ENCODE measurements at places on chromosomes 3 and 15.
A peak's percentile ranks its signal among the peaks of the same experiment; 100 is the strongest.

- DNase-seq = no peak
These were observed 376.3 kb upstream of the ARHGEF26 start for GRCh38 chr3:153744889-153745288.

DNA sequence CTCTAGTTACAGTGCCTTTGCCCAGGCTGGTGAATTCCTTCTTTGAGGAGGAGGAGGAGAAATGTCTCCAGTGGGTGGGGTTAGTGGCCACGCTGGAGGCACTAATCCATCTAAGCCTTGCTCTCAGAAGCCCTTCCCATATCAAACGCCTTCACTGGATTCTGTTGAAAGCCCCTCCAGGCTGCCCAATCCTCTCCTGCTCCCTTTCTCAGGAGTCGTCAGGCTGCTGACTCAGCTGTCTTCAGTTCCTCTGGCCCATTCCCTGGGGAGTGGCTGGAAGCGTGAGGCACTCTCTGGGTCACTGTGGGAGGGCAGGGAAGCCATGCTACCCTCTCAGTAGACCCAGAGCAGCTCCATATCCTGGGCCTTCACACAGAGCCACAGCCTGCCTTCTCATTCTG lies 2.7 kb downstream of the AP2M1 start:
- no peak for DNase-seq

DNA sequence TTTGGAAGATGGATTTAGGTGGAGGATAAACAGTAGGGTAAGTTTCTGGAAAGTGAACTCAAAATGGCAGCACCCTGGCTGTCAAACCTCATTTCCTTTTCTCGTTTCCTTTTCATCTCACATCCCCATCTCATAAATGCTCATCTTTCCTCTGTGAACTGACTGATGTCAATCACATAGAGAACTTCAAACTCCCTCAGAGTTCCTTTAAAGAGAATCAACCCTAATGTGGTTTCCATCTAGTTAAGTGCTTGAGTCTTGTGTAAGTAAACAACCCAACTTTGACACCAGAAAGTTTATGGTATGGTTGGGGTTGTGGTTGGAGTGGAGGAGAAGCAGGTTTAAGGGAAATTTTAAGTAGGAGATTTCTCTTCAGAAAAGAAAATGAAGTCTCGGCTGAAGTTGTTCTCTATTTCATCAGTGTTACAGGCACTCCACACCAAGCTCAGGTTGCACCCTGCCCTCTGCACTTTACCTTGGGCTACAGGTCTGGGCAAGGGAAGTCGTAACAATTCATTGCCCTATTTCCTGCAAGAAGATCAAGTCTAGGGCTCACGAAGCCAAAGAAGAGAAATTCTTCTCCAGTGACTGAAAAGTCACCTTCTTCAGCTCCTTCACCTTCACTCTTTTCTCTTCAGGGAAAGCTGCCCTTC lies 34.4 kb upstream of the TNIK start:
- no peak for DNase-seq

DNA sequence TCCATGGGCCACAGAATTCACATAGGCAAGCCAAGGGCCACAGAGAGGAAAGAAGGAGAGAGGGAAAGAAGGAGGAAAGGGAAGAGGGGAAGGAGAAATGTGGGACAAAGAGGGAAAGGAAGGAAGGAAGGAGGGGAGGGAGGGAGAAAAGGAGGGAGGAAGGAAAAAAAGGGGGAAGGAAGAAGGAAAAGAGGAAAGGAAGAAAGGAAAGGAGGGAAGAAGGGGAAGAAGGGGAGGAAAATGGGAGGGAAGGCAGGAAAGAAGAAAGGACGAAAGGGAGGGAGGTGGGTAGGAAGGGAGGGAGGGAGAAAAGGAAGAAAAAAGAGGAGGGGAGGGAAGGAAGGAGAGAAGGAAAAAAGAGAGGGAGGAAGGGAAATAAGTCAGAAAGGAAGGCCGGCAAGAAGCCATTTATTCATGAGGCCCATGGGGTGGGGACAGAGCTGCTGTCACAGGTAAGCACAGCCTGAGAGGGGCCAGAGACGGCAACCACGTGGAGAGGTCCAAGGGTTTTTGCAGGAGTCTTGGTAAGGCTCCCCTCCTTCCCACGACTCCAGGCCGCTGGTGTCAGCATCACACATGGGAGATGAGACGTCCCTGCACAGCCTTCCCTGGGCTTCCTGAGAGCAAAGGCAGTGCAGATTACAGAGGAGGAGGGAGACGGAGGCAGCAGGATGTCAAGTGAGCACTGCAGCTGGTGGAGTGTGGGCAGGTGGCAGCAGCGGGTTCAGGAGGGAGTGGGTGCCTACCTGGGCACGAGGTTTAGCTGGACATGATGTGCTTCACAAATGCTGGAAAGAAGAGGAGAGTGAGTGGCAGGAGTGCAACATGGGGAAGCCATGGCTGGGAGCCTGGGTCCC lies 5.5 kb downstream of the MYL3 start:
- DNase-seq = no peak

DNA sequence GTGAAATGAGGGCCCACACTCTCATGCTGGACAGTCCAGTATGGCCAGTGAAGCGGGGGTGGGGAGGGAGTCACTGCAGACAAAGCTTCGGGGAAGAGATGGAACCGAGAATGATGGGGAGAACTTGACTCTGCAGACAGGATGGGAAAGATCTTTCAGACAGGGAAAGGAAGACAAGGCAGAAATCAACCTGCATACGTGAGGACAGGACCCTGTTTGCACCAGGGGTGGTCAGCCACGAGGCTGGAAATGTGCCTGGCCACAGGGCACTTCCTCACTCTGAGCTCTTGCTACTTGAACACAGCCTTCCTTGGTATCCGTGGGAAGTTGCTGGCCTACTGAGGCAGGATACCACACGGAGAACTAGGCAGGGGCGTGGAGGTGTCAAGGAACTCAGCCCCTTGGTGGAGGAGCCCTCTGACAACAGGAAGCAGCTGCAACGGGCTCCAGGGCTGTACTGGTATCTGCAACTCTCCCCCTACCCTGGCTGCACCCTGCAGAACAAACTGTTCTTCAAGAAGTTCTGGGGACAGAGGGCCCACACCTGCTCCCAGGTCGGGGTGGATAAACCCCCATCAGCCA lies 9.3 kb upstream of the SRP14 start:
- DNase-seq = no peak

- DNase-seq = no peak
These were observed 142.3 kb upstream of the STT3B start for GRCh38 chr3:31390466-31390865.

DNA sequence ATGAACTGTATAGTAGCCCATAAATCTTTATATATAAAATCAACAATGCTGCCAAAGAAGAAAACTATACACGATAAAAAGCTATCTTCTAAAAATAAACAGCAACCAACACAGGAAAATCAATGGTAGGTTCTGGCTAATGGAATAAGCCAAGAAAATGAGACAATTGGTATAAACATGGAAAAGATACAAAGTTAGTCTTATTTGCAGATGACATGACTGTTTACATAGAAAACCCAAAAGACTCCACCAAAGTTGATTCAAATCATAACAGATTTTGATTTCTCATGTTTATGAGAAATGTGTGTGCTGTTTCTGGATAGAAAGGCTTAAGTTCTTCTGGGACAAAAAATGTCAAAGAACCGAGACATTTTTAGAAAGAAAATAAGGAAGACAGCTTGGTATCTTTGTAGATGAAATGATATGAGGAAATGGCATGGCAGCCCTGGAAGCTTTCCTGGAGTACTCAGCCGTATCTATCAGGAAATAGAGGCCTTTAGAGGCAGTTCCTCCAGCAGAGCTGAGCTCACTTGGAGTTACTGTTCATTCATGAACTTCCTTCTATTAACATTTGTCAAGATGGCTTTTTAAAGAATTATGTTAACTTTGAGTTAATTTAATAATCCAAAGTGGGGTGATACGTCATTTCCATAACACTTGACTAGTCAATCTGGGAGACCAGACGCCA lies 36.7 kb upstream of the VILL start:
- no peak for DNase-seq

DNA sequence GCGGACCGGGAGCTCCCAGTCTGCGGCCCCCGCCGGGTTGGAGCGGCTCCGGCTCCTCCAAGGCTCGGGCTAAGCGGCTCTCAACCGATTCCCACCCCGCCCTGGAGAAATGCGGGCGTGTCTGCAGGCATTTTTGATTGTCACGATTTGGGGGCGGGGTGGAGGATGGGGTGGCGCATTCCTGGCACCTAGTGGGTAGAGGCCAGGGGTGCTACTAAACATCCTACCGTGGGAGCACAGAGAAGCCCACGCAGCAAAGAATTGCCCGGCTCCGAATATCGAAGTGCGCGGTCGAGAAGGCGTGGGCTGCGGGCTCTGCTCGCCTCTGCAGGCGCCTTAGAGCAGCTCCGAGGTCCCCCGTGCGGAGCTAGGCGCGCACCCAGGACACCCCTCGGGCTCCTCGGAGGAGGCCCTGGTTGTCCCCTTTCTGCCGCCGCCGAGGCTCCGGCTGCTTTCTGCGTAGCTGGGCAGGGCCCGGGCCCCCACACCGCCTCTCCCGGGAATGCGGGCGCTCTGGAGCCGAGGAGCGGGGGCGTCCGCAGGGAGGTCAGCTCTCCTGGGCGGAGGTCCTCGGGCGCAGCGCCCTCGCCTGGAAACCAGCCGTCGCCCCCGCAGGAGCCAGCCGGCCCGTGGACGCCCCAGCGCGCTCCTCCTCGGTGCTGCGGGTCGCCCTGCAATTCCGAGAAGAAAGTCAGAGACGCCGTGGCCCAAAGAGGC lies 16.5 kb upstream of the LAMP3 start:
- peak; percentile 59 for DNase-seq

DNA sequence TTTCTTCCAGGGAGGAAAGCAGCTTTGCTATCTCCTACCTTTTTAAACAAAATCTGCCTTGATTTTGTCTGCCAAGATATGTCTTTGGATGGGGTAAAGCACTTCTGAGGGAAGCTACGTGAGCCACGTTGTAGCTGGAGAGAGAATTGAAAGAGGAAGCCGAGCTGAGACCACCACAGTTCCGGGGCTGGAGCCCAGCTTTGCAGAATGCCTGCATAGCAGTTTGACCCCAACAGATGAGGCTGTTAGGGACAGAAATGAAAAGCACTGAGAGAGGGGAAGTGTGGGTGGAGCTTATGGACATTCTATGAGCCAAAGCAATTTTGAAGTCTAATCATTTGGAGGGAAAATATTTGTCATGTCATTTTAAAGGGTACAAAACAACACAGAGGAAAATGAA lies 45.4 kb downstream of the LIPC start:
- no peak for DNase-seq

DNA sequence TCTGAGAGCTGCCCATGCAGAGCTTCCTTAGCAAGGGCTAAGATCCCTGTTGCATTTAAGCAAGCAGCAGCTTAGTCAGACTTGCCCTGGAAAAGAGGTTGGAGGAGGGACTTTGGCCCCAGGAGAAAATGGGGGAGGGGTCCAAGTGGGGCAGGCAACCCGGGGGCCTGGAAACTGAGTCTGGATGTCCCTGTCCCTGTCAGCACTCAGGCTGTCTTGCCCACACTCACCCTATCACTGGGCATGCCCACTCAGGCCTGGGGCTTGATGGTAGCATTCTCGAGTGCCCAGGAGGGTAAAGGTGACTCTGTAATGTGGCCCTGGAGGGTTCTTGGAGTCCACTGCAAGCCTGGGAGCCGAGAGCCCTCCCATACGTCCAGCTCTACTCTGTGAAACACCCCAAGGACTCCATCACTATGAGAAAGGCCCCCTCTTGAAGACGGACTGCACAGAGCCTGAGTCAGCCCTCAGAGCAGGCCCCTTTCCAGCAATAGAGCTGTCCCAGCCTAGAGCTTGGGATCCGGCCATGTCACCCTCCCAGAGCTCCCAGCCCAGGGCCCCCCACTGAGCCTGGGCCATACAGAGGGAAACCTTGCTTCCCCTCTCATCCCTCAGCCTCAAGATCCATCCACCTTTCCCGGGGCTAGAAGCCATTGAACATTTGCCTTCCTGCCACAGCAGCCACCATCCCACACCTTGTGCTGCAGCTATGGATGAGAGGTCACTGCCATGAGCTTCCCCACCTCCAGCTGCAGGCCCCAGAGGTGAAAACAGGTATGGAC lies 13.4 kb downstream of the MYL3 start:
- DNase-seq = no peak

DNA sequence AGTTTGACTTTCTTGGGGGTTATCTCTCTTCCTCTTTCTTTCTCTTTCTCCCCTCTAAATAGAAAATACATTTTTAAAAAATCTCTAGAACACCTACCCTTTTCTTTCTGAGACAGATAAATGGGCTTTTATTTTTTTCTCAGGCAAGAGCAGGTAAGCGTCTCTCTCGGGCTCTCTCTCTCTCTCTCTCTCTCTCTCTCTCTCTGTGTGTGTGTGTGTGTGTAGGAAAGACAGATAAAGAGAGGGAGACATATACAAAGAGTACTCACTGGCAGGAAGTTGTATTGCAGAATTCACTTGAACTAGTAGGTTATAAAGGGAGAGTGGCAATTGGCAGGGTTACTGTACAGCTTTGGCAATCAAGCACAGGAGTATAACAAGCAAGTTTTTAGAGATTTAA lies 118.1 kb upstream of the LSAMP start:
- DNase-seq = no peak

DNA sequence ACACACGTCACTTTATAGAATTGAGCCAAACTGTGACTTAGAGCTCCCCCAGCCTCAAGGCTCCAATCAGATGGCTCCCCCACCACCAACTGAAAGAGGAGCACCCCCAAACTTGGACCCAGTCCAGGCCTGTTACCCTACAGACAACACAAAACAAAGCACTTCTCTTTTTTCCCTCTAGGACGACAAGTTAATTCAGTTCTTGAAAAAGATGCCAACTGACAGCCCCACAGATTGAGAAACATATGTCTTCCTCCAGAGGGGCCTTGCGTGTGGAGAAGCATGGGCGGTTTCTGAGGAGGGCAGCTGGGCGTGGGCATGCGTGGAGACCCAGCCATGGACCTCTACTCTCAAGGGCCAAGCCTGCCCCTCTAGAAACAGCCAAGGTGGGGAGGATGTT lies 229.5 kb downstream of the SHQ1 start:
- no peak for DNase-seq

GRCh38 chr15:41256103-41256502 lies 25.0 kb downstream of the CHP1 start:
- DNase-seq = no peak

DNA sequence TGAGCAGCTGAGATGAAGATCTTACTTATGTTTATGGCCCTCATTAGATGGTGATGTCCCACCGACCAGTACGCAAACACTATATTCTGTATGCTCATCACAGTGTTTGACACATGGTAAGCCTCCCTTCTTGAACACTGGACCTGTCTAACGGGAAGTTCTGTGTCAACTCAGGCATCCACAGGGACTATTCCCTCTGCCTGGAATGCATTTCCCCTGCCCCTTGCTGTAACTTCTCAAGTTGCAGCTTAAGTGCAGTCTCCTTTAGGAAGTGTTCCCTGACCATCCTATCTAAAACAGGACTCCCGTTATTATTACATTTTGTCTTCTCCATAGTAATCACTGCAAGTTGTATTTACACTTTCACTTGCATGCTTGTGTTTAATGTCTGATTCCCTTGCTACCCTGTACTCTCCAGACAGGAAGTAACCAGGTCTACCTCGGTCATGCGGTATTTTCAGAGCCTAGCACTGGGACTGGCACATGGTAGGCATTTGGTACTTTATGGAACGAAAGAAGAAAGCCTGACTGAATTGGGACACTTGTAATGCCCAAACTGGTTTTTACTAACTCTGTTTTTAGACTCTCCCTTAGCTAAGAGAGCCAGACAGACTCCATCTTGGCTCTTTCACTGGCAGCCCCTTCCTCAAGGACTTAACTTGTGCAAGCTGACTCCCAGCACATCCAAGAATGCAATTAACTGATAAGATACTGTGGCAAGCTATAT lies 8.7 kb downstream of the DET1 start:
- no peak for DNase-seq

- DNase-seq = no peak
These were observed 18.6 kb upstream of the SLC41A3 start for GRCh38 chr3:126102530-126102951.
